ENCODE measurements at places on chromosomes 2 and 18.

DNA sequence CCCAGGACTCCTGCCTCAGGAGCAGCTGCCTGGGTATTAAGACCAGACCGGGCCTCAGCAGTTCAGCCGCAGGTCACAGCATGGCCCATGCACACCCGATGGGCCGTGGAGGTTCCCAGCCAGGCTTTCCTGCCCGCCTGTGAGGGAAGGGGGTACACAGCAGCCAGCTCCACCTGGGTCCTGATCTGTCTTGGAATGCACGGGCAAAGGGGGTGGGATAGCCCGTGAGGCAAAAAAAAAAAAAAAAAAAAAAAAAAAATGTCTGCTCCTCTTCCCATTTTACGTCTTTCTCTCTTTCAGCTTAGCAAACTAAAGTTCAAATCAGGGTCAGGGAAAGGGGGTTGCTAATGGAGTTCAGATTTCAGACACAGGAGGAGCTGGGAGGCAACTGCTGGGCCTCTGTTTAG lies 385.2 kb downstream of the TNS1 start:
- no peak for DNase-seq

DNA sequence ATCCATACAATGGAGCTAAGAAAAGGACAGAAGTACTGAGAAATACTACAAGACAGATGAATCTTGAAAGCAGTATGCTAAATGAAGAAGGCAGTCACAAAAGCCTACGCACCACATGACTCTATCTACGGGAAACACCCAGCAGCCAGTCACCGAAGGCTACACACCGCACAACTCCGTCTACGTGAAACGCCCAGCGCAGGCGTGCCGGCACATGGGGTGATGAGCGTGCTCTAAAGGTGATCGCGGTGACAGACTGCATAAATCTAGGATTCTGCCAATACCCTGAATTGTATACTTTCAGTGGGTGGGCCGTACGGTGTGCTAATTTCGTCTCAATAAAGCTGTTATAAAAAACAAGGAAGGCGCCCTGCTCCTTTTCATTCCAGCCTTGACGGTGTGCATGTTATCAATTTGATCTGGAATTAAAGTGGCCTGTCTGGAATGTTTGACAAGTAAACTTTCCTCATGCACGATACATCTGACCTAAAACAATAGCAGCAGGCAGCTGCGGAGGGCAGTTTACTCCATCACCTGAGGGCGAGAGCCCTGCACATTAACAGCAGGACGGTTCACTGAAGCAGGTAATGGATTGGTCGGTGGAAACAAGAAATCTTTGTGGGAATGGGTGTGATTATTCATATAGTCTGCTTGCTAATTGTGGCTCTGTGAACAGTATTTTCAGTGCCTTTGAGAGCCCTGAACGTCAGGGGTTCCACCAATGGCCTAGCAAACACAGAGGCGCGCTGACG lies 86.2 kb upstream of the SALL3 start:
- DNase-seq = no peak

- DNase-seq = no peak
Observed at GRCh38 chr2:220143336-220143735, 515.9 kb downstream of the SLC4A3 start.

GRCh38 chr2:50215736-50216135 lies 816.2 kb downstream of the NRXN1 start:
- no peak for DNase-seq

- no peak for DNase-seq
Observed at GRCh38 chr18:76972846-76973519, 150.6 kb downstream of the ZNF236 start.

GRCh38 chr2:26578113-26578458 lies 63.1 kb downstream of the CIB4 start:
- DNase-seq = no peak

DNA sequence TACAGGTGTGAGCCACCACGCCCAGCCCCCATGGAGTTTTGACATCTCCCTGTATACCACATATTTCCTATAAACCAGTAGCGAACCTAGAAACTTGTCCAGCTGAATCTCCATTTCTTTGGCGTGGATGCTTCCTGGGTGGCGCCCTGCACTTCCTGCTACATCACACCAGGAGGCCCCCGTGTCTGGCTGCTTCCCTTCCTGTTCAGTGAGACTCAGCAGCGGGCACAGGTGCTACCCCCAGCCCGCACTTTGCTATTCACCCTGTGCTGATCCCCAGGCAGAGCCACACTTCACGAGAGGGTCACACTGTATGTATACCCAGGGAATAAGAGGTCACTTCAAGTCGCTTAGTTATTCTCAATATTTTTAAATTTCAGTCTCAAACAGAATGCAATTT lies 35.0 kb downstream of the CYP27C1 start:
- no peak for DNase-seq

DNA sequence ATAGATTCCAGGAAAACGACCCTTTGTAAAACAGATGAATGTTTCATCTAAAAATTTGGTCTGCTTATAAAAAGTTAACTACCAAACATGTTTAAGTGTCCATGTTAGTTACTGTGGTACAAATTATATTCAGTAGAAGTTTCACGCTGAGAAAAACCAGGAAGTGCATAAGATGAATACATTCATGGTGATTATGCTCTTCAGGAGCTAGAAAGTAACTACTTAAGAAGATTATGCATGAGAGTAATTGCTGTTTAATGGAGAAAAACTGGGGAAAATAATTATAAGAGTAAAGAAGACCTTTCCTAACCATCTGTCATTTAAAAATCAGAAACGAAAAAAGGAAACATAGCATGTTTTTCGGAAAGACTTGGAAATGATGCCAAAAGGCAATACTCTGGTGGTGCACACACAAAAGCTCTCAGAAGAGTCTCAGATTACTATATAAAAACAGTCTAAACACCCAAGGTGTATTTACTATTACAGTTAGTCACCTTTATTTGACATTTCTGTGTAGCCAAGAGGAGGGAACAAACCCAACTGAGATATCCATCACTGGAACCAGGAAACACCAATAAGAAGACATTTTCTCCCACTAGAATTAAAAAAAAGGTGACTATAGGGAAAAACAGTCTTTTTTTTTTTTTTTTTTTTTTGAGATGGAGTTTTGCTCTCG lies 38.8 kb upstream of the METTL21A start:
- DNase-seq = no peak

- no peak for DNase-seq
Observed at GRCh38 chr18:52367953-52368742, 28.2 kb downstream of the DCC start.

DNA sequence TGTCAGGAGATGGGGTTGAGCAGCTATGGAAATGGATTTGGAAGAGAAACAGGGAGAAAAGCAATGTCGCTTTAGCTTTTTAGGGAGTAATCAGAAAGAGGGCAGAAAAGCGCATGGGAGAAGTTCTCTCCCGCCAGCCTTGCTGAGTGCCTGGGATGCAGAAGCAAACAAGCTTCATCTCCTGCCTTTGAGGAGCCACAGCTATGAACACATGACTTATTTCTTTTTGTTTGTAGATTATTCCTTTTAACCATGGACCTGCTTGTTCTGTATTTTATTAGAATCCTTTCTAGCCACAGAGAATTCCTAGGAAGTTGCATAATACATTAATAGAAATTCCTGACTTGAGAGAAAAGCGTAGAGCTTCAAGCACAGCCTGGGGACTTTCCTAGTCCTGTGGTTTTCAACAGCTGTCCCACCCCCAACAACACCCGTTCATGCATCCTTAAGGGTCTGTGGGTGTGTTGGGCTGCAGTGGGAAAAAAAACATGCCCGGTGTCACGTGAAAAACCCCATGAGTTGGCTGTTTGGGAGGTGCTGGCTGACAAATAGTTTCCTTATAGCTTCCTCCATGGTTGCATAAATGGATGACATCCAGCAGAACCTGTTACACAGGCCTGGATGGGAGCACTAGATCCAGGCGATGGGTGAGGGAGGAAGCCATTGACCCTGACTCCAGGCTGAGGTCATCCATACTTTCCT lies 14.9 kb downstream of the SLC9A4 start:
- DNase-seq = no peak

GRCh38 chr18:8020132-8020846 lies 453.2 kb downstream of the PTPRM start:
- DNase-seq = no peak

DNA sequence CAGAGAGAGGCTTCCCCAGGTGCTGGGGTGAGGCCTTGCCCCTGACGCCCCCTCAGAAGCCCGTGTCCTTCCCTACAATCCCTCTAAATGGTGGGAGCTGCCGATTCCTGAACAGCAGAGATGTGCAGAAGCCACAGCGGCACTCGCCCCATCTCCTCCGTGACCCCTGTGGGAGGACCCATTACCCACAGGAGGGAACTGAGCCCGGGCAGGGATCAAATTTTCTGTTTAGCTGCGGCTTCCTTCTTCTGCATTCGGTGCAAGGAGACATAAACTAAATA lies 181.2 kb upstream of the RAB6C start:
- DNase-seq = no peak

DNA sequence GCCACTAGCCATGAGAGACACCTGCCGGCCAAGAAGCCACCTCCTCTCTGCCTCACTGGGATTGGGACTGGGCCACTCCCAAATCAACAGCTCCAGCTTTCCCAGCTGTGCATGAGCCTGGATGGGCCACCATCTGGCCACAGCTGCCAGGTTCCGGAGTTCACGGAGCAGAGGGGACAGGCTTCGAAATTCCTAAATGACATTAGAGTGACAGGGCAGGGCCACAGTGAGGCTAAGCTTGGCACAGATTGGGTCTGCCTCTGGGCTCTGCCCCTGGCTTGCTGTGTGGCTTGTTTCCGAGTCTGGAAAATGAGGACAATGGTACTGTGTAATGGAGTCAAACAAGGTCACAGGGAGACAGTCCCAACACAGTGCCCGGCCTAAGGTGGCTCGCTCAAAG lies 6.5 kb downstream of the DIPK1C start:
- no peak for DNase-seq
